ENCODE measurements at places on chromosomes 4 and X. TPM values are rescaled to one million over a fixed set of nuclear protein-coding genes. Genes with fewer than 3 reads are reported as not detected.

DDX53 gene
- total RNA-seq, result not detected

CCDC120 gene
- 4.3 TPM for total RNA-seq

PRDM8 gene
- total RNA-seq, result 1.3 TPM

INPP4B gene
- 45.7 TPM for total RNA-seq

SLC6A14 gene
- not detected for total RNA-seq

GABRG1 gene
- total RNA-seq, result not detected

ARMCX4 gene
- total RNA-seq, result 6.8 TPM
